ENCODE measurements at places on chromosomes 2 and 18. TPM values are rescaled to one million over a fixed set of nuclear protein-coding genes. Genes with fewer than 3 reads are reported as not detected.

DNA sequence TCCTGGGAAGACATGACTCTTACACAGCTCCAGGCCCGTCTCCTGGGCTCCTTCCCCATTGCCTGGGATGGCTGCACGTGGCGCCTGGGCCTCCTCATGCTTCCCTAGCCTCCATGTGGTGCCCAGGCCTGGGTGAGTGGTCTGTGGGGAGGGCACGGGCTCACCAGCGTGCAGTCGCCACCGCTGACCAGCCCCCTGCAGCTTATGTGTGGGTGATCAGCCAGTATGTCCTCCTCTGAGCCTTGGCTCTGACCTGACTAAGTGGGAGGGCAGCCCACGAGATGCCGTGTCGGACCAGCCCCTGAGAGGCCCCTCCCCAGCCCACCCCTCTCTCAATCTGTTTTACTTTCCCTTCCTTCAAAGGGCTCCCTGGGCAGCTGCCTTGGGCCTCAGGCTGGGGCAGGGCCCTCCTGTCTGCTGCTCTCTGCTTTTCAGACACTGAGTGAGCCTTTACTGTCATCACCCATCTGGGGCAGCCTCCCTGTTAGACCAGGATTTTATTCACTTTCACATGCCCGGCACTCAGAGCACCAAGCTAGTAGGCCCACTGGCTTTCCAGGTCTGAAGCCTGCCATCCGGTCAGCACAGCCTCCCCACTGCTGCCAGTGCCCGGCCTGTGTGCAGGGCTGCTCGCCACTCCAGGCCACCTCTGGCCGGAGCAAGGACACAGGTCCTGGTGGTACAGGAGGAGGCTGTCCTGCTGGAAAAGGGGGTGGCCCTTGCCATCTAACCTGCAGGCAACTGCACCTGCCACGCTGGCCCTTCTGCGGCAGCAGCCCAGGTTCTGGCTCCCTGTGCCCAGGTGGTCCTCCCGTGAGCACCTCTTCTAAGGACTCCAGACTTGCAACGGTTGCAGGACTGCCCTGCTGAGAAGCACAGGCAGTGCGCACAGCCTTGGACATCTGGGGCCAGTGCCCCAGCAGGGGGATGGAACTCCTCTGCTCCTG, 84.9 kb upstream of the HPCAL1 start:
- DNase-seq: peak; percentile 70
- no peaks in the 10 kb centered on the region for H3K4me1 ChIP-seq
- no peak overlapping the region for H3K27ac ChIP-seq
- H3K27me3 ChIP-seq: no peaks in the 10 kb centered on the region
- no peak overlapping the region for H3K4me3 ChIP-seq

DNA sequence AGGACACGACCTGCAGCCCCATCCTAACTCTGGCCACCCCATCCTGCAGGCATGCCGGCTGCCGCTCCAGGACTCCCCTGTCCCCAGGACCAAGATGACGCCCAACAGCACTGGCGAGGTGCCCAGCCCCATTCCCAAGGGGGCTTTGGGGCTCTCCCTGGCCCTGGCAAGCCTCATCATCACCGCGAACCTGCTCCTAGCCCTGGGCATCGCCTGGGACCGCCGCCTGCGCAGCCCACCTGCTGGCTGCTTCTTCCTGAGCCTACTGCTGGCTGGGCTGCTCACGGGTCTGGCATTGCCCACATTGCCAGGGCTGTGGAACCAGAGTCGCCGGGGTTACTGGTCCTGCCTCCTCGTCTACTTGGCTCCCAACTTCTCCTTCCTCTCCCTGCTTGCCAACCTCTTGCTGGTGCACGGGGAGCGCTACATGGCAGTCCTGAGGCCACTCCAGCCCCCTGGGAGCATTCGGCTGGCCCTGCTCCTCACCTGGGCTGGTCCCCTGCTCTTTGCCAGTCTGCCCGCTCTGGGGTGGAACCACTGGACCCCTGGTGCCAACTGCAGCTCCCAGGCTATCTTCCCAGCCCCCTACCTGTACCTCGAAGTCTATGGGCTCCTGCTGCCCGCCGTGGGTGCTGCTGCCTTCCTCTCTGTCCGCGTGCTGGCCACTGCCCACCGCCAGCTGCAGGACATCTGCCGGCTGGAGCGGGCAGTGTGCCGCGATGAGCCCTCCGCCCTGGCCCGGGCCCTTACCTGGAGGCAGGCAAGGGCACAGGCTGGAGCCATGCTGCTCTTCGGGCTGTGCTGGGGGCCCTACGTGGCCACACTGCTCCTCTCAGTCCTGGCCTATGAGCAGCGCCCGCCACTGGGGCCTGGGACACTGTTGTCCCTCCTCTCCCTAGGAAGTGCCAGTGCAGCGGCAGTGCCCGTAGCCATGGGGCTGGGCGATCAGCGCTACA, 2.1 kb downstream of the GPBAR1 start:
- no peaks in the 10 kb centered on the region for H3K4me1 ChIP-seq
- no peak overlapping the region for H3K4me3 ChIP-seq
- no peaks in the 10 kb centered on the region for H3K36me3 ChIP-seq
- H3K27ac ChIP-seq: no peak overlapping the region
- DNase-seq: peak; percentile 83

DNA sequence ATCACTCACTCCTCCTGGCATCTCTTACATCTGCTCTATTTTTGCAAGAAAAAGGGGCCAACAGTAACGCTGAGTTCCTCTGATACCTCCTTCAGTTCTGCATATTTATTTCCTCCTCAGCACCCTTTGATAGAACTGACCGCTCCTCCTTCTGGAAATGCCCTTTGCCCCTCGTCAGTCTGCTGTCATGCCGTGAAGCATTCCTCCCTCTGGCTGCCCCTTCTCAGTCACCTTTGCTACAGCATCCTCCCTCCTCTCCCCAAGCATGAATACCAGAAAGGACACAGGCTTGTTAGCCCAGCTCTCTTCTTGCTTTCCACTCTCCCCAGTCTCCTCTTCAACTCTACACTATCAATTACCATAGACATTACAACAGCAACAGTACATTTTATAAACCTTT, 135.4 kb downstream of the NBAS start:
- peaks cover 5% of the 10 kb centered on the region for H3K36me3 ChIP-seq
- H3K4me1 ChIP-seq: no peaks in the 10 kb centered on the region
- H3K27me3 ChIP-seq: no peaks in the 10 kb centered on the region
- no peak overlapping the region for H3K27ac ChIP-seq
- H3K4me3 ChIP-seq: no peak overlapping the region

DNA sequence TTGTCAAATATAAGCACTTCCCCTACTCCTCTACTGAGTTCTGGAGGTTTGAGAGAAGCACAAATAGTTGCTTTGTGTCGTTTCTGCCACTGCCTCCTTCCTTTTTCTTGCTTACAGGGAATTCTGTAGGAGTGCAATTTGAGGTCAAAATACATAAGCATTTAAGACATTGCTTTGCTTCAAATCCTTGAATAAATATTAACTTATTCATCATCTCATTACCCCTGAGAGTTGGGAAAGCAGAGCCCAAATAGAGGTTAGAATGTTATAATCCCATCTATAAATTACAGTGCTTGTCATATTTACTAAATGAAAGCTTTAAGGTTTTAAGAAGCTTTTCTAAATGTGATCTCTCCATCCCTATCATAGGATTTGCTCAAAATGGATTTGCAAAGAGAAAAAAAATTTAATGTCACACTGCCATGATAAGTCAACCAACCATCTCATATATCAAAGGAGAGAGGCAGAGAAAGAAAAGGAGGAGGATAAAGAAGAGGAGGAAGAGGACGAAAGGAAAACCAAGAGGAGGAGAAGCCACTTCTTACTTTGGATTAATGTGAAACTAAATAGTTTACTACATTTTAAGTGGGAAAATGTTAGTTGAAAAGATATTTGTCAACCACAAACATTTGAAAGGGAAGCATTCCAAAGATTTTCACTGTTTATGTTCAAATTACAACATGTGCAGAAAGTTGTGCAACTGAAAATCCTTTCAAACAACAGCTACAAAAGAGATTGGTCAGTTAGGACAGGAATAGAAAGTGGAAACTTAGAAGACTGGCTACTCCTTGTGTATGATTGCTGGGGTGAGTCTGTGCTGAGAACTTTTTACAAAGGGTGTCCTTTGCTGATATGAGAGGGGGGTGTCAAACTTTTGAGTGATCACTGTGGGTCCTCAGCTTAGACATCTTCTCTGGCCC, 277.3 kb upstream of the FN1 start:
- DNase-seq: no peak
- no peak overlapping the region for H3K4me3 ChIP-seq
- H3K36me3 ChIP-seq: no peaks in the 10 kb centered on the region
- no peaks in the 10 kb centered on the region for H3K27me3 ChIP-seq
- peak overlapping the region; percentile 54 for H3K27ac ChIP-seq

DNA sequence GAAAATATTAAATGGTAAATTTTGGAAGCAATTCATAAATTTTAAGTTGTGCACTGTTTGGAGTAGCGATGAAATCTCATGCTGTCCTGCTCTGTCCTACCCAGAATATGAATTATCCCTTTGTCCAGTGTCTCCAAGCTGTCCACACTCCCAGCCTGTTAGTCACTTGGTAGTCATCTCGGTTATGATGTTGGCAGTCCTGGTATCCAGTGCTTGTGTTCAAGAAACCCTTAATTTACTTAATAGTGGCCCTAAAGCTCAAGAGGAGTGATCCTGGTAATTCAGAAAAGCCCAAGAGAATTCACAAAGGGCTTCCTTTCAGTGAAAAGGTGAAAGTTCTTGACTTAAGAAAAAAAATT, 71.8 kb upstream of the STAM2 start:
- H3K27ac ChIP-seq: no peak overlapping the region
- no peak overlapping the region for H3K4me3 ChIP-seq
- H3K4me1 ChIP-seq: no peaks in the 10 kb centered on the region

DNA sequence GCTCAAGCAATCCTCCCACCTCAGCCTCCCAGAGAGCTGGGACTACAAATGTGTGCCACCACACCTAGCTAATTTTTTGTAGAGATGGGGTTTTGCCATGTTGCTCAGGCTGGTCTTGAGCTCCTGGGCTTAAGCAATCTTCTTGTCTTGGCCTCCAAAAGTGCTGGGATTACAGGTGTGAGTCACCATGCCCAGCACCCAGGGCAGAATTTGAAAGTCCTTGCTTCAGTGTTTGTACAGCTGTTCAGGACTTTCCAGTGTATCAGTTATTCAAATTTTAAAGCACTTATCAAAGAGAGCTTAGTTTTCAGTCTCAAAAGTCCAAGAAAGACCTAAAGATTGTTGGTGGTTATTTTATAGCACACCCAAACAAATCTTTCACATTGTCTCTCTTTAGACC, 43.6 kb upstream of the VPS54 start:
- H3K4me1 ChIP-seq: no peaks in the 10 kb centered on the region
- no peaks in the 10 kb centered on the region for H3K36me3 ChIP-seq
- no peak overlapping the region for H3K27ac ChIP-seq

- H3K36me3 ChIP-seq: no peaks in the 10 kb centered on the region
- no peak overlapping the region for H3K27ac ChIP-seq
- H3K27me3 ChIP-seq: no peaks in the 10 kb centered on the region
- no peak overlapping the region for H3K4me3 ChIP-seq
- no peaks in the 10 kb centered on the region for H3K4me1 ChIP-seq
Measured at GRCh38 chr18:74446631-74447403, 10.3 kb downstream of the DIPK1C start.

GRCh38 chr2:35963824-35964223, 391.8 kb upstream of the CRIM1 start:
- H3K4me3 ChIP-seq: no peak overlapping the region
- no peak for DNase-seq
- H3K36me3 ChIP-seq: no peaks in the 10 kb centered on the region
- no peaks in the 10 kb centered on the region for H3K4me1 ChIP-seq
- H3K27ac ChIP-seq: no peak overlapping the region

DNA sequence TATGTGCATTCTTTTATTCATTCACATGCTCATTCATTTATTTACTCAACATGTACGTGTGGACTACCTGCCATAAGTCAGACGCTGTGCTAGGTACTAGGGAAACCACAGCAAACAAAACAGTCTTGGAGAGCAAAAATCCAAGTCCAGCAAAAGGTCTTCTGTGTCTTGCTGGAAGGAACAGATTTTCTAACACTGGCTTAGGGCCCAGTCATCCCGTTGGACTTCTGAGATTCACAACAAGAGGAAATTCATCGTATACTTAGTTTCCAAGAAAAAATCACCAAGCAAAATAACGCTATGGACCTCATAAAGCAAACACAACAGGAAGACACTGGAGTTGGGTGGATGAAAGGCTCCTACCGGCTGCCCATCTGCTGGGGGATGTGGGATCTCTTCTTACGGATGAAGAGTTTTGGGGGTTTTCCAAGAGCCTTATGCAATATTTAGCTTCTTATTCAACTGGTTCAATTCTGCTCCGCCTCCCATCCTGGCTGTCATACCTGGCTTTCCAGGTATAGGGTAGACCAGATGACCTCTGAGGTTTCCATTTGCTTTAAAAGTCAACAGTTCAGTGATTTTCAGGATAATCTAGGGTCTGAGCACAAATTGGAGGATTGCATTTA, 262.7 kb downstream of the HAUS1 start:
- H3K27ac ChIP-seq: no peak overlapping the region
- H3K36me3 ChIP-seq: no peaks in the 10 kb centered on the region
- no peak for DNase-seq
- H3K27me3 ChIP-seq: no peaks in the 10 kb centered on the region

- DNase-seq: no peak
- no peak overlapping the region for H3K4me3 ChIP-seq
- peaks cover 2% of the 10 kb centered on the region for H3K27me3 ChIP-seq
- no peak overlapping the region for H3K27ac ChIP-seq
- no peaks in the 10 kb centered on the region for H3K36me3 ChIP-seq
- no peaks in the 10 kb centered on the region for H3K4me1 ChIP-seq
Measured at GRCh38 chr2:147398996-147399395, 445.8 kb upstream of the ACVR2A start.

- no peak overlapping the region for H3K4me3 ChIP-seq
- H3K36me3 ChIP-seq: no peaks in the 10 kb centered on the region
- DNase-seq: no peak
- H3K4me1 ChIP-seq: no peaks in the 10 kb centered on the region
- no peaks in the 10 kb centered on the region for H3K27me3 ChIP-seq
Measured at GRCh38 chr18:47632970-47633635, 297.4 kb downstream of the SMAD2 start.

GRCh38 chr2:177275743-177276055, 11.2 kb upstream of the NFE2L2 start:
- no peaks in the 10 kb centered on the region for H3K27me3 ChIP-seq
- H3K4me1 ChIP-seq: peaks cover 6% of the 10 kb centered on the region
- peak overlapping the region; percentile 30 for H3K27ac ChIP-seq
- no peaks in the 10 kb centered on the region for H3K36me3 ChIP-seq
- no peak for DNase-seq
- H3K4me3 ChIP-seq: peak overlapping the region; percentile 72

SIX3 gene
- total RNA-seq: not detected

TRIM43 gene
- not detected for total RNA-seq

SERPINE2 gene
- 222 TPM for total RNA-seq

SCN9A gene
- total RNA-seq: 15.2 TPM

SLC4A3 gene
- total RNA-seq: 5.4 TPM

UGT1A6 gene
- not detected for total RNA-seq
